GM23248 (cell line): ENCODE measurements at places on chromosomes 1 and 21.

GRCh38 chr1:160653620-160654016, 6.8 kb upstream of the SLAMF1 start:
- DNase-seq: no peak

DNA sequence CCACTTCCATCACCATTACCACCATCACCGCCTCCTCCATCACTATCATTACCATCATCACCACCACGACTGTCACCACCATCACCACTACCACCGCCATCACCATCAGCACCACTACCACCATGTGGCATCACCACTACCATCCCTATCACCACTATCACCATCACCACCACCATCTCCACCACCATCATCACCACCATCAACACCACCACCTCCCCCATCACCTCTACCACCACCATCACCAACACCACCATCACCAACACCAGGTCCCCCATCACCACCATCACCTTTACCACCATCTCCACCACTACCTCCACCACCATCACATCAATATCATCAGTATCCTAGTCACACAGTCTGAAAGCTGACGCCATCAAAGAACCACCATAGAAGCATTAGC, 39.9 kb upstream of the RIPK4 start:
- DNase-seq: no peak

- DNase-seq: peak; percentile 9
Measured at GRCh38 chr1:5637171-5637570, 355.1 kb downstream of the NPHP4 start.

DNA sequence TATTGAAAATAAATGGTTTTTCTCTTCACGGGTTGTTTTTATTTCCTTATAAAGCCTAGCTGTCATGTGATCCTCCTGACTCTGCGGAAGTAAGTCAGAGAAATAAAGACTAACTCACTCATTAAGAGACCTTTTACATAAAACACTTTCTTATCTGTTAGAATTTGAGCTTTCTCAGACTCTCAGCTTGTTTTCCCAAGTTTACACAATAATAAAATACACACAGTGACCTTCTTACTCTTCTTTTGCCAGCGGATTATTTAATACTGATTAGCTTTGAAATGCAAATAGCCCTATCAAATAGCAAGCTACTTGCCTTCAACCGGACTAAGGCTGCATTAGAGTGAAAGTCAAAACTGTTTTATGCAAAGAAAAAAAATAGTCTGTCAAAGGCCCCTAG, 45.5 kb upstream of the CXADR start:
- no peak for DNase-seq

DNA sequence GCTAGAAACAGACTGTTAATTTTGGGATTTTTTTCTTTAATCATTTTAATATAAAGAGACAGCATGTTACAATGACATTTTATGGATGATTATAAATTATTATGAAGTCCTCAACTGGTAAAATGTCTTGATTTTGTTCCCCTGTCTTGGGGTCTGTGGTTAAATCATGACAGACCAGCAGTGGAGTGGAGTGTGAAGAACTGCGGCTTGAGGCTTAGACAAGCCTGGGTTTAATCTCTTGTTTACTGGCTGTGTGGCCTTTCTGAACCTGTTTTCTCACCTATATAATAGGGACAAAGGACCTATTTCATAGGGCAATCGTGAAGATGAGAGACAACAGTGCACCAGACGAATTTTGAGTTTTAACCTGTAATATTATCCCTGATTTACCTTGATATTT, 1.8 kb upstream of the UMODL1 start:
- no peak for DNase-seq

DNA sequence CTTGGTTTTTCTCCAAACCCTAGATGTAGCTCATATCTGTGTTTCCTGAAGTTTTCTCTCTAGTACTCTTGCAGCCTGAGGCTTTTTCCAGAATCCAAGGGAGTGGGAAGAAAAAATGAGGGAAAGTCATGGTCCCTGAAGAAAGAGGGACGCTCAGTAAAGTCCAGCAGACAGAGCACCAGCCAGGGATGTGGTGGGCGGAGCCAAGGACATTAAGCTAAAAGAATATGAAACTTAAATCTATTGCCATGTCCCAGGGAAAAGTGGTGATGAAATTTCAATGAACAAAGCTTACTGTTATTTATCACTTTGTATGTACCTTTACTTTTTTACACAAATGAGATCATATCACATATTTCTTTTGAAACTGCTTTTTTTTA, 430.2 kb downstream of the USP25 start:
- DNase-seq: no peak

DNA sequence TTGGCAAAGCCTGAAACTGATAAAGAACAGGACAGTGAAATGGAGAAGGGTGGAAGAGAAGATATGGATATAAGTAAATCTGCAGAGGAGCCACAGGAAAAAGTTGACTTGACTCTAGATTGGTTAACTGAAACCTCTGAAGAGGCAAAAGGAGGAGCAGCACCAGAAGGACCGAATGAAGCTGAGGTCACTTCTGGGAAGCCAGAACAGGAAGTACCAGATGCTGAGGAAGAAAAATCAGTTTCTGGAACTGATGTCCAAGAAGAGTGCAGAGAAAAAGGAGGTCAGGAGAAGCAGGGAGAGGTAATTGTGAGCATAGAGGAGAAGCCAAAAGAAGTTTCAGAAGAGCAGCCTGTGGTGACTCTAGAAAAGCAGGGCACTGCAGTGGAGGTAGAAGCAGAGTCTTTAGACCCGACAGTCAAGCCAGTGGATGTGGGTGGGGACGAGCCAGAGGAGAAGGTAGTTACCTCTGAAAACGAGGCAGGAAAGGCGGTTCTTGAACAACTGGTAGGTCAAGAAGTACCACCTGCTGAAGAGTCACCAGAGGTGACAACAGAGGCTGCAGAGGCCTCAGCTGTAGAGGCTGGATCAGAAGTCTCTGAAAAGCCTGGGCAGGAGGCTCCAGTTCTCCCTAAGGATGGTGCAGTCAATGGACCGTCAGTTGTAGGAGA, 16.3 kb downstream of the CCDC17 start:
- DNase-seq: no peak

- no peak for DNase-seq
Measured at GRCh38 chr1:89800022-89800655, 20.7 kb upstream of the LRRC8D start.
